ENCODE measurements at places on chromosomes 1 and 21.
A peak's percentile ranks its signal among the peaks of the same experiment; 100 is the strongest.

DNA sequence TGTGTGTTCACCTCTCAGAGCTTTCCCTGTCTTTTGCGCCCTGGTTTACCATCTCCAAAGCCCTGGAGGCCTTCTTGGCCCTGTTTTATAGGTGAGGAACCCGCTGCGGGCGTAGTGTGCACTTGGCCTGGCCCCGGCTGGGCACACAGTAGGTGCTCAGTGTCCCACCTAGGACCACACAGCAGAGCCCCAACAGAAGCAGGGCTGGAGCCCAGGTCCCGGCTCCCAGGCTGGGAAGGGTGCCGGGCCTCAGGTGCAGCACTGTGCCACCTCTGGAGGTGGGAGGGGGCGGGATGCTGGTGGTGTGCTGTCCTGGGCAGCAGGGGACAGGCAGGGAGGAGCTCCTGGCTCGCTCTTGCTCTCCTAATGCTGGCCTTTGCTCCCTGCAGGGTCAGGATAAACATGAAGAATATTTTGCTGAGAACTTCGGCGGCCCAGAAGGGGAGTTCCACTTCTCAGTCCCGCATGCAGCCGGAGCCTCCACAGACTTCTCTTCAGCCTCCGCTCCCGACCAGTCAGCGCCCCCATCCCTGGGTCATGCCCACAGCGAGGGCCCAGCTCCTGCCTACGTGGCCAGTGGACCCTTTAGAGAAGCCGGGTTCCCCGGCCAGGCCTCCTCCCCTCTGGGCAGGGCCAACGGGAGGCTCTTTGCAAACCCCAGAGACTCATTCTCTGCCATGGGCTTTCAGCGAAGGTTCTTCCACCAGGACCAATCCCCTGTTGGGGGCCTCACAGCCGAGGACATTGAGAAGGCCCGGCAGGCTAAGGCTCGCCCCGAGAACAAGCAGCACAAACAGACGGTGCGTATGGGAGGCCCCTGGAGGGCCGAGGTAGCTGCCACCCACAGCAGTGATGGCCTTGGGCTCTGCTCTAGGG, 24.8 kb downstream of the COQ8A start:
- no peak for DNase-seq

- DNase-seq = no peak
Measured at GRCh38 chr1:201486187-201486586, 17.2 kb upstream of the PHLDA3 start.

- DNase-seq = no peak
Measured at GRCh38 chr1:197859024-197859423, 43.4 kb upstream of the C1orf53 start.

DNA sequence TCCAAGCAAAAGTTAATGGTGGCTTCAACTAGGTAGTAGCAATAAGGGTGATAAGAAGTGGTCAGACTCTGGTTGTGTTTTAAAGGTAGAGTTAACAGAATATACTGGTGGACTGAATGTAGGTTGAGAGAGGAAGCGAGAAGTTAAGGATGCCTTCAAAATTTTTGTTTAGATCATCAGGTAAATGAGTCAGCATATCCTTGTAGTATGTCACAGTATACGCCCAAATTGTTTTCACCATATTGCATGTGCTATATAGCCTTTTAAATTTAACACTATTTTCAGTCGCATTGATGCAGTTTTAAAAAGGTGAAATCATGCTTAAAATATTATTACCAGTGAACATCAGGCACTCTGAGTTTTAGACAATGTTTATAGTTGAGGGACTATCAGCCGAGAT, 74.6 kb downstream of the RBM11 start:
- DNase-seq = no peak

DNA sequence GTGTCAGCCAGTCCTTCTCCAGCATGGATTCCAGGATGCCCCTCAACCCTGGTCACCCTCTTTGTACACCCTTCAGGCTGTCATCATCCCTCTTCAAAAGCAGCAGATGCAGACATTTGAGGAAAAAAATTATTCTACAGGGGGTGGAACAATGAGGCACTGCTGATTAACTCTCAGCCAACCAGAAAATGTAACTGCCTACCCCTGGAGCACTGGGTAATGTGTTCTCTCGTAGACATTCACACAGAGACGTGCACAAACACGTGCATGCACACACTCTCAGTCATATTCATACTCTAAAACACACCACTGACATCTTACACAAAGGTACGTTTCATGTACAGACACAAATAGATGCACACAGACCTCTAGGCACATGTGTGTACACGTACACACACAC, 175.4 kb downstream of the TRABD2B start:
- no peak for DNase-seq

GRCh38 chr21:14070049-14070893, 140.5 kb downstream of the LIPI start:
- DNase-seq = peak; percentile 15

DNA sequence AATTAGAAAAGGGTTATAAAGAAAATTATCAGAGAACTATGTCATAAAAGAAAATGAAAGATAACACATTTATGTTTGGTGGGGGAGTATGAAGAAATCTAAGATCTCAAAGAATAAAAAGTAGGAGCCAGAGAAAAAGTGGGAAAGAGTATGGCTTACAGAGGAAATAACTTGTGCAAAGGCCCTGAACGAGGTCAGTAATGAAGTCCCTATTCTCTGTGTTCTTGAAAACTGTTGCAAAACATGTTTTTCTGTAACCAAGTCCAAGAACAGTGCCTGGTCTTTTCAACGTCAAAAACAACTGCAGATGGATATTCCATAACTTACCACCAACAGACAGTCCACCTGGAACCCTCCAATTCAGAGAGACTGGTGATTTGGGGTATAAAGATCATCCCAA, 188.1 kb downstream of the NEGR1 start:
- no peak for DNase-seq

- DNase-seq = peak; percentile 66
Measured at GRCh38 chr1:31848381-31848897, 32.6 kb upstream of the SPOCD1 start.

GRCh38 chr1:197868751-197869489, 33.5 kb upstream of the C1orf53 start:
- DNase-seq = peak; percentile 62

DNA sequence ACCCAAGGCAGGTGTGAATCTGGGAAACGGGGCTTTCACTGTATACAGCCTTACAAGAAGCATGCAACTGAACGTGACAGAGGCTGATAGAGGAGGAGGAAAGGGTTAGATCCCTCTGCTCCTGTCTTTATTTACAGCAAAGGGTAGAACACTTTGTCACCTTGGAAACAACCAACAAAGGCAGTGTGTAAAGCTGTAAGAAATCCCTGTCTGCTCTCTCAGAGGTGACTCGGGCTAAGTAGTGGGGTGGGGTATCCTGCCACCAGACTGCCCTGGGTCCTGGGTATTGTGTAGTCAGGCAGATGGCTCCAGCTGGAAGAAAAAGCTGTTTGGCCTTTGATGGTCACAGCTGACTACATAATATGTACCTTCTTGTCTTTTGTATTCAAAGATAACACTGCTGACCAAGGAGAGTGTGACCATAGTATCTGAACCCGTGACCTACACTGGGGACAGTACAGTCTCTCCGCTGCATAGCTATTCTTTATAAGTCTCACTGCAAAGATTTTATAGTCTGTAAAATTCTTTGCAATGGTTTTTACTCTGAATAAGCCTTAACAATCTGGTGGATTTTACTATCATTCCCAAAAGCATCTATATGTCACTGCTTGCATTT, 22.1 kb upstream of the POU2F1 start:
- DNase-seq = no peak

DNA sequence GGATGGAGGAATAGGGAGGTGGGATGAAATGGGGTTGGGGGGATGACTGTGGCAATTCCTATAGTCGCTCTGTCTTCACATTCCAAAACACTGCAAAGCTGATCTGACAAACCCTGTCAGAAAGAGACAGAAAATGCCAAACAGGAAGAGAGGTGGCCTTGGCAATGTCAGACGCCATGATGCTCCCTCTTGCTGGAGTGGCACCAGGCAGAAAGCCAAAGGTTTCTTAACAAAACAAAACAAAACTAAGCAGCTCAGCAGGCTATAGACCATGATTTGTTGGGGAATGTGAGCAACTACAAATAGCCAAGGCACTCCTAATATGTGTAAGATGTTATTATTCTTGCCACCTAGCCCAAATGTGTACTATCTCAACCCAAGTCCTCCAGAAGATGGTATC, 42.9 kb upstream of the PLA2G2C start:
- DNase-seq = no peak

DNA sequence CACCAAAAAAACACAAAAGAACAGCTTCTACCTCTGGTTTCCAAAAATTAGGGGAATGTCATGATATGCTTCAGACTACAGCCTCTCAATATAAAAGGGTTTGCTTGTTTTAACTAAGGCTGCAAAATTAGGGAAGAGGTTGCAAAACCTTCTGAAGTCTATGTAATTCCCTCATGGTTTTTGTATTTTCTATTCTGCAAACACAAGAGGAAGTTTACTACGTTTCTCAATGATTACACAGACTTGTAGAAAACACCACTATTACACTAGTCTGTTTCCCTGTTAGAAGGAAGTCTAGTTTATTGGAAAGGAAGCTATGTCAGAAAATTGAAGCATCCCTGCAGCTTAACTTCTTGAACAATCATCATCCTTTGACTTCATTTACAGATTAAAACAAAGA, 229.7 kb upstream of the FMN2 start:
- no peak for DNase-seq

GRCh38 chr1:161137881-161138280, 5.4 kb upstream of the DEDD start:
- no peak for DNase-seq

GRCh38 chr1:197170538-197170937, 24.1 kb upstream of the ASPM start:
- no peak for DNase-seq

- no peak for DNase-seq
Measured at GRCh38 chr1:54053745-54054437, 483 bp downstream of the TCEANC2 start.

- DNase-seq = no peak
Measured at GRCh38 chr1:34330061-34330460, 153.4 kb downstream of the C1orf94 start.

GRCh38 chr1:69171248-69171647, 396.5 kb upstream of the LRRC7 start:
- no peak for DNase-seq

- DNase-seq = peak; percentile 70
Measured at GRCh38 chr1:227728059-227728891, 6.8 kb downstream of the JMJD4 start.

DNA sequence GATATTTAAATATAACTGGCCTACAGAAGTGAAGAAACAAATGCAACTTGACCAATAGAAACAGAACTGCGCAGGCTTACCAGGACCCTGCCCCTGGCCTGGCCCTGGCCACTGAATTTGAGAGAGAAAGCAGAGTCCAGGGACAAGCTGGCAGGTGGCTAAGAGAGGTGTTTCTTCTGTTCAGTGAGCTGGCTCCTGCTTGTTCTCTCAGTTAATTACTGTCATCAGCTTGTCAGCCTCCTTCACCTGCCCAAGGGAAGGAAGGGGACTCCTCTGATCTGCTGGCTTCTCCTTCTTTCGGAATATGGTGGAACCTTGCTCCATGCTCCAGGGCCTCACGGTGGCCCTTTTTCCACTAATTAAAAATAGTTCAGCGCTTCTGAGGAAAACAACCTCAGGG, 388.4 kb downstream of the DISC1 start:
- no peak for DNase-seq

DNA sequence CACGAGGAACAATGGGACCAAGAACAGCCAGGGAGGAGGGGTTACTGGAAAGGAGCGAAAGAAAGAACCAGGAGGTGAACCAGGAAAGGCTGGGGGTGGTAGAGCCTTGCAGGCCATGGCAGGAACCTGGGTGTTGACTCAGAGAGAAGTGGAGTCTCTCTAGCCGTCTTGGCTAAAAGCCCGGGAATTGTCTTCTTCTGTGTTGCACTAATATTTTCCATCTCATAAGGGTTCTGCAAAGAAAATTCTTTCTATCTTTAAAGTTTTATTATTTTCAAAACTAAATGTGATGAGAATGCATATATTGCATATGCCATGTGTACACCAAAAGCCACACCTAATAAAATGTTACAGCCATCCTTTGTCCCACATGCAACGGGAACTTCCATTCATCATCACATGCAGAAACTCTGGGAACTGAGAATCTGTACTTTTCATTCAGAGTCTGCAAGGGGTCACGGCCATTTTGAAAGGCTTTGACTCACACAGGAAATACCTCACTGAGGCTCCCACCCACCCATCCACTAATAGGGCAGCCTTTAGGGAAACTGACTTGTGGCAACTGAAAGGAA, 38.0 kb downstream of the ERG start:
- DNase-seq = no peak

DNA sequence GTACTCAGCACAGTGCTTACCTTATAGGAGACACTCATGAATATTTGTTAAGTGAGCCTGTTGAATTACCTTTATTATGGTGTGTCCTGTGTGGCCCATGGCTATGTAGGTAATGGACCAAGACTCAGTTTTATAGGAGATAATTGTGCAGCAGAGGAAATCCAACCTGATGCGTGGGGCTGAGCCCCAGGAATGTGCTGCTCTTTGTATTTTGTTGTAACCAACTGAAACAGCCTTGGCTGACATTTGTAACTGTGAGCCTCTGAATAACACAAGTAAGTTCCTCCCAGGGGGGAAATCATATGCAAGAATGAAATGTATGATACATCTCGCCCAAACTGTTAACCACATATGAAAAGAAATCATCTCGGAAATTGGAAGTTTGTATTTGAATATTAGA, 364.2 kb upstream of the ZP4 start:
- no peak for DNase-seq

DNA sequence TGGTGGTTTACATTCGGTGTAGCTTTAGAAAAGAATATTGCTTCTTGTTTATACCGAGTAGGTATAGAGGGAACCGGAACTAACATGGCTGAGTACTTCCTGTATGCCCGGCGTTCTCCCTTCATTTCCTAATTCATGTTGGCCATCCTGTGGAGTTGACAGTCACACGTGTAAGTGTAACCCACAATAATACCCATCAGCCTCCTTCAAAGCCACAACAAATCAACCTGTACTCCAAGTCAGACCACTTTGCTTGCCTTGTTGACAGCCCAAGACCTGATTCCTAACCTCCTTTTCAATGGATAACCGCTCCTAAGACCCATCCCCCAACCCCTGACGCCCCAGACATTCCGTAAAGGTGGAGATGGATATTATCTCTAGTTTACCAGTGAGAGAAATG, 42.1 kb downstream of the UBE2U start:
- no peak for DNase-seq

DNA sequence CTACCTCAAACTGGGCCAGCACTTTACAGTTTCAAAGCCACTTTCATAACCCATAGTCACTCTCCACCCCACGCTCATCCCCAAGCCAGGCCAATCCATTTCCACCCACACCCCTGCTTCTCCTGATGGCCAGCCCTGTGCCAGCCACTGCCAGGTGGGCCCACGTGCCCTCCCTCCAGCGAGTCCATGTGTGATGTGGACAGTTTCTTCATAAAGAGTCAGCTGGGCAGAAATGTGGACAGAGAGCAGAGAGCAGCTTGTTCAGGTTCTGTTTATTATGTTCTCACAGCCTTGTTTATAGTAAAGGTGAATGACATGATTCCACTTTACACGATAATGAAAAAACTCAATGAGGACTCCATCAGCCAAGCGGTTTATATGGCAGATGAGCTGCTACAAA, 37.4 kb upstream of the RGS16 start:
- no peak for DNase-seq

All from activated CD8-positive, alpha-beta T cell treated with anti-CD3 and anti-CD28 coated beads, Interleukin-2, amount 10 ng/mL, durations not matched to agents 7 days and 5 days (primary cell).